ENCODE measurements at places on chromosomes 3 and 15. TPM values are rescaled to one million over a fixed set of nuclear protein-coding genes. Genes with fewer than 3 reads are reported as not detected.

Gene GOLGA8O
- 2.1 TPM for total RNA-seq

Gene VGLL4
- total RNA-seq = 67.0 TPM

Gene ROPN1B
- not detected for total RNA-seq

Gene MNS1
- total RNA-seq = 2.6 TPM

Gene SLC7A14
- 0.07 TPM for total RNA-seq

Gene TM4SF1
- total RNA-seq = 559 TPM

Gene JAGN1
- total RNA-seq = 31.4 TPM

Gene SLC28A2
- total RNA-seq = not detected

Gene EFHB
- total RNA-seq = 0.99 TPM

Gene BCHE
- total RNA-seq = 0.27 TPM

Gene LRCH3
- total RNA-seq = 71.2 TPM

Gene PXK
- 11.1 TPM for total RNA-seq

Gene GXYLT2
- total RNA-seq = 0.24 TPM

Gene CFAP100
- total RNA-seq = not detected

Gene LDHAL6B
- not detected for total RNA-seq

Gene PLSCR2
- not detected for total RNA-seq

Gene WDR93
- total RNA-seq = not detected

Gene HYAL1
- 2.2 TPM for total RNA-seq

Gene GREM1
- total RNA-seq = 0.44 TPM

Gene EPM2AIP1
- total RNA-seq = 15.1 TPM

Gene ACAN
- not detected for total RNA-seq

Gene IRAK2
- total RNA-seq = 11.1 TPM

Gene ASB14
- total RNA-seq = not detected

Gene FANCD2OS
- total RNA-seq = not detected

Gene CHRNA7
- total RNA-seq = 2.7 TPM

Gene C3orf49
- not detected for total RNA-seq

Gene AADACL2
- total RNA-seq = not detected

Gene TMEM108
- 0.42 TPM for total RNA-seq

Gene SPATA12
- total RNA-seq = 0.14 TPM

Gene TMEM158
- total RNA-seq = 0.42 TPM

Gene GASK1A
- not detected for total RNA-seq

Gene CEMIP
- total RNA-seq = not detected

Gene PARP3
- total RNA-seq = 10.0 TPM

Gene IGDCC3
- not detected for total RNA-seq

Gene LEKR1
- 0.21 TPM for total RNA-seq

Gene ETV5
- 40.9 TPM for total RNA-seq

Gene CHDH
- 0.04 TPM for total RNA-seq
